Astrocyte (in vitro differentiated cells and primary cell): ENCODE measurements at places on chromosomes 11 and 22.
A peak's percentile ranks its signal among the peaks of the same experiment; 100 is the strongest.

- DNase-seq = peak; percentile 93
Measured at GRCh38 chr11:127651175-127651887, 650.8 kb upstream of the KIRREL3 start.

DNA sequence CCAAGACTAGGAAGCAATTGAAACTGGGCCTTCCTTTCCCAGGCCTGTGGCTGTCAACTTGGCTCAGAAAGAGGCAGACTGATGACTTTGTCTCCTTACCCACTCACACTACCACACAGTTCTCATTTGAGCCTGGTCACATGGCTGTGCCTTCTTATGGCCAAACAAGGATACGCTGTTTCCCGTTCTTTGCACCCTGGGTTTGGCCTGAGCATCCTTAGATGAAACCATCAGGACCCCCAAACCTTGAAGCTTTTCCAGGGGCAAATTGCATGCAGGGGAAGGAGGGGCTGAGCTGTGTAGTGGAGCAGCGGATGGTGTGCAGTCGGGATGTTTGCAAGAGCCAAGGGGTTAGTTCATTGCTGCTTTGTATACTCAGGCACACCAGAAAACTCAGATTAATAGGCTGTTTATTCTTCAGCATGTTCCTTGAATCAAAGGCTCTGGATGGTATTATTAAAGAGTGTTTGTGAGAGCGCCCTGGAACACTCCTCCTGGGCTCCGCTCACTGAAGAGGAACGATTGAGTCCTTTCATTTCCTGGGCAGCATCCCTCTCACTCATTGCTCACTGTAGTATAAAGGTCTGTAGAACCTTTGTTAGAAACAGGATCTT is 69.8 kb downstream of the ARFGAP2 start:
- DNase-seq = no peak

- DNase-seq = peak; percentile 4
Measured at GRCh38 chr22:37381489-37381888, 45.8 kb downstream of the ELFN2 start.

DNA sequence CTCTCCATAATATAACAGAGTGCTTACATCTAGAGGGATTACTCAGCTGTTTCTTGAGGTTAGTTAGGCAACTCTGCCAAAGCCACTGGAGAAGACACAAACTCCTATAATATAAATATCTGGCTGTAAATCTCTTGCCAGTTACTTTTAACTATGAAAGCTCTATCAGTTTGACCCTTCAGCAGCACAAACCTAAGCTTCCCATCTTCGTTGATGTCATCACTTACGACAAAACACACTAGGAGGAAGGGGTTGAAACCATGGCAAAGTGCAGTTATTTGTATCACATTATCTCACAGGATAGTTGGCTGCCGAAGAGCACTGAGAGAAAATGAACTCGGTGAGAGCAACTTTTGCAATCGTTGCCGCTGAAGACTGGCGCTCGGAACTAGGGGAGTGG is 922.1 kb downstream of the OPCML start:
- DNase-seq = peak; percentile 91

- peak; percentile 52 for DNase-seq
Measured at GRCh38 chr11:94557421-94557820, 9.7 kb upstream of the PIWIL4 start.

DNA sequence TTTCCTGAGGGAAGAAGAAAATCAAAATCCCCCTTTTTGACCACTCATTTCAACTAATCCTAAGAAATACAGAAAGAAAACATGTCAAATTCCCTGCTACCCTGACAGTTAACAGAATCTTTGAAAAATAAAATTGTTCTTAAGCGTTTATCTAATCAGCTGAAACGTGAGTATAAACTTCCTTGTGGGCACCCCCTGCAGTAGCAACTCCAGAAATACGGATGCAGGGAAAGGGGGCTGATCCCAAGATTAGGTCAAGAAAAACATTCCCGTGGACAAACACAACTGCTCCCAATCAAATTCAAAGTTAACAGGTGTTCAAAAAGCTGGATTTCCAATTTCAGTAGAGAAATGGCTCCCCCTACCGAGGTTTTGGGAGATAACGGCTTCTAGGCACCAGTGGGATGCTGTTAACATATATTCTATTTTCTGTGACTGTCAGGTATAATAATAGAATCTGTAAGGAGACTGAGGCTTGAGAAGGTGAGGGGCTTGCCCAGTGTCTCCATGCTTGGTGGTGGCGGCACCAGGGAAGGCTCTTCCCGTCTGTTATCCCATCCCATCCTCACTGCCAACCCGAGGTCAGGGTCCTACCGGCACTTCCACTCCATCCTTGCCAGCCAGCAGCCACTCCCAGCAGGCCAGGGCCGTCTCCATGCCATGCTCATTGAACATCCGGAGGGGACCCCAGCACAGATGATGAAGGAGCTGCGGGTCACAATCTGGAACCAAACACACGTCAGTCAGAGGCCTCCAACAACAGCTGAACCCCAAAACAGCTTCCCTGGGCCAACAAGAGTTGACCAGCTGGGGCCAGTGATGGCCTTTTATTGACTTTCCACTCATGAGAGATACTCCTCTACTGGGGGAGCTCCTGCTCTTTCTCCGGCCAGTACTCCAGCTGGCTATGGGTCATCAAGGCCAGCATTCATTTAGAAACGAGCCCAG is 32.0 kb upstream of the SERPIND1 start:
- no peak for DNase-seq

- no peak for DNase-seq
Measured at GRCh38 chr22:49087198-49087597, 740.5 kb downstream of the BRD1 start.

GRCh38 chr11:27718863-27719545 is 18.7 kb upstream of the BDNF start:
- DNase-seq = no peak

DNA sequence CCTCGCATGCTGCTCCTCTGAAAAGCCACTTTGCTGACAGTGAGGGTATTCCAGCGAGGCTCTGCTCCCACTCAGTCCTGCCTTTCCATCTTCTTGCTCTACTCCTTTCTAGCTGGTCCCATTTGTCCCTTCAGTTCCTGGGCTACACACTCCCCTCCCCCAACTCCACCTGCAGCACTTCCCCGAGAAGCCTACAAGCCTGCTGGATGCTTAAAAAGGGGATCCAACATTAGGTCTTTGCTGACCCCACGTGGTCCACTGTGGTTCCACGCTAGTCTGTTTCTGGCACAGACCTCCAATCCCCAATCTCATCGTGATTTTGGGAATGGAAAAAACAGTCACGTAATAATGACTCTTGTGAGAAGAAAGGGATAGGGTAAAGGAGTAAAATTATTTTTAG is 121.6 kb upstream of the SNX19 start:
- DNase-seq = no peak

DNA sequence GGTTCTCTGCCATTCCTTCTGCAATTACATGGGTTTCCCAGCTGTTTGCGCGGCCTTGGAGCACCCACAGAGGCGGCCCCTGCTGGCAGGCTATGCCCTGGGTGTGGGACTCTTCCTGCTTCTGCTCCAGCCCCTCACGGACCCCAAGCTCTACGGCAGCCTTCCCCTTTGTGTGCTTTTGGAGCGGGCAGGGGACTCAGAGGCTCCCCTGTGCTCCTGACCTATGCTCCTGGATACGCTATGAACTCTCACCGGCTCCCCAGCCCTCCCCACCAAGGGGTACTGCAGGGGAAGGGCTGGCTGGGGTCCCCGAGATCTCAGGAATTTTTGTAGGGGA is 2.6 kb downstream of the RCE1 start:
- no peak for DNase-seq

DNA sequence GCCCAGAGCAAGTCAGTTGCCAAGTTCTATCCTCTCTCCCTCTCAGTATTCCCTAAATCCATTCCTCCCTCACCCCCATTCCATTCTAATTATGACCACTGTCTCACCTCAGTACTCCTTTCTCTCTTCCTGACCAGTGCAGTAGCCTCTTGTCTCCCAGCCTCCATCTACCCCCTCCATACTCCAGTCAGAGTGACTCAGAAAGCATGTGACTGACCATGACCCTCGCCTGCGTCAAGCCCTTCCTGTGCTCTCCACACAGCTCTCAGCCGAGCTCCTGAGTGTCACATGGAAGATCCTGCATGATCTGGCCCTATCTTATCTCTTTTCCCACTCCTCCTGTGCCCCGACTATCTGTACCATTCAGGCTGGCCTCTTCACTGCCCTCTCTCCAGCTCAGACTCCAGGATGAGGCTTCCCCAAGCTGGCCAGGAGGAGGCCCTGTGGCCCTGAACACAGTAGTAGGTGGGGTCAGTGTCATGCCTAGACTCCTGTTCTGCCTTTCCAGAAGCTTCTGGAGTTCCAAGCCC is 42.6 kb downstream of the NEU3 start:
- DNase-seq = peak; percentile 89

- no peak for DNase-seq
Measured at GRCh38 chr22:22666307-22667091, 22.1 kb downstream of the GGTLC2 start.

GRCh38 chr11:11535611-11536010 is 86.2 kb downstream of the GALNT18 start:
- DNase-seq = no peak

DNA sequence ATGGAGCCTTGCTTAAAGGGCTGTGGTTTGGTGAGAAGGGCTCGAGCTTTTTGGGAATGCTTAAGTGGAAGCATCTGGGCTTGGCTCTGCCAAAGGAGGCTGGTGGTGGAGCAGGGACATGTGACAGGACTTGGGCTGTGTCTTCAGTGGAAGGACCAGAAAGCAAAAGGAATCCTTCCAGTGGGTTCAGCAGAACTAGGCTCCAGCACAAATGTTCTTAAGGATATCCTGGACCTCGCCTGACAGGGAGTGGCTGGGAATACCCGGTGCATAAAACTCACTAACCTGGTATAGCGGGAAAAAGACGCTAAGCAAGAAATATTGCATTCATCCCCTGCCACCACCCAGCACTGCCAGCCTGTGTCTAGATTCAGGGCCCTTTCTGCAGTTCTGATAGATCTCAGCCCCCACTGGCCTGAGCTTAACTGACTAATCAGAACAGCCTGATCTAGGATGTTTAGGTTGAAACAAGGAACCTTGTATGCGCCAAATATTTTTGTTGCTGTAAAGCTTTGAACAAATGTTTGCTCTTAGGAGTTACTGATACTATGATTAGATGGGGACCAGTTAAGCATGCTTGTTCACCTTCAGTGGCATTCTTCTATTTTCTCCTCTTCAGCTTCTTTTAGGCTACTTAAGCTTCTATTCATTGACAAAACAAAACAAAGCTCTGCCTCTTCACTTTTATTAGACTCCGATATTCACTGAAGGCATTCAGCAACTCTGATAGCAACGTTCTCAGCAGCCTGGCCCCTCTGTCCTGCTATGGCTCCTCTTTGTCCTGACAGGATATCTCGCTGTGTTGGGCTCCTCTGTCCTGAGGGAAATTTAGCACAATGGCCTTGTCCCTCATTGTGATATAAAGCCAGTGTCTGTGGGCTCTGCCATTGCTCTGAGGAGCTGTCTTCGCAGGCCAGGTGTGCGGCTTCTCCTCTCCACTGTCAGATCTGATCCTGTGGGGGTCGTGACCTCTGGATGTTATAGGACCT is 25.0 kb downstream of the PPFIBP2 start:
- no peak for DNase-seq

DNA sequence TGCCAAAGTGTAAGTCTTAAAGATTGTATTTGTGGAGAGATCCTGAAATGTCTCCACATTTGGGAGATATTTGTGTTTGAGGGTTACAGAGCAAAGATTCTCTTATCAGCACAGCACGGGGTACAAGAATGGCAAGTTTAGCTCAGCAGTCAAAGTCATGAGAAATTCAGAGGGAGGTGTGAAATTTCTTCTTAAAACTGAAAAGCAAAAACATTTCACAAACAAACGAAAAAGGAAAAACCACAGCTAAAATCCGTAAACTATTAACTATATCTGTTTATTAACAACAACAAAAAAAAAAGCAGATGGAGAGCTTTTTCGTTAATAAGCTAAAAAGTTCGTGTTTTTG is 40.9 kb upstream of the ETS1 start:
- no peak for DNase-seq

GRCh38 chr11:33687733-33688479 is 12.7 kb downstream of the C11orf91 start:
- peak; percentile 48 for DNase-seq

DNA sequence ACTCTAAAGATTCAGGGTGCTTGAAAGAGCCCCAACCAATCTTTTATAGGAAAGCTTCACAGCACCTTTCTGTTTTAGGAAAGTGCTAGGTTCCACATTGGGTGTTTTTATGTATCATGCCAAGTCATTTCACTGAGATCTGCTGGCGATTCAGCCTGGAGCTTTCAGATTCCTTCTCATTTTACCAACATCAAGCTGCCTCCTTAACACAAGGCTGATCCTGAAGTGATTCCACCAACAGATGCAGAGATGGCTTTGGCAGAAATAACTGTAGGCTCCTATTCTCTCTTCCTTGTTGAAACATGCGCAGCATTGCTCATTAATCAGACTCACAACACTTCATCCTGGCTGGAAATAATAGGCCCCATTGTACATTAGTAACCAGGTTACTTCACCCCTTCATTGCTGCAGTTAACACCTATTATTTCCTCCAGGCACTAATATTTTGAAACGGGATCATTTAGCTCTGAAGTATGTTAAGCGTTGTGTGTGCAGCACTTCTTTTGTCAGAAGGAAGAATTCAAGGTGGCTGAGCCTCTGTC is 89.0 kb downstream of the OPCML start:
- no peak for DNase-seq

- no peak for DNase-seq
Measured at GRCh38 chr11:66007201-66007634, 4.6 kb upstream of the CST6 start.

- DNase-seq = peak; percentile 94
Measured at GRCh38 chr11:3049430-3050243, 7.6 kb downstream of the CARS1 start.

- DNase-seq = peak; percentile 75
Measured at GRCh38 chr11:114197799-114198500, 98.2 kb upstream of the NNMT start.

DNA sequence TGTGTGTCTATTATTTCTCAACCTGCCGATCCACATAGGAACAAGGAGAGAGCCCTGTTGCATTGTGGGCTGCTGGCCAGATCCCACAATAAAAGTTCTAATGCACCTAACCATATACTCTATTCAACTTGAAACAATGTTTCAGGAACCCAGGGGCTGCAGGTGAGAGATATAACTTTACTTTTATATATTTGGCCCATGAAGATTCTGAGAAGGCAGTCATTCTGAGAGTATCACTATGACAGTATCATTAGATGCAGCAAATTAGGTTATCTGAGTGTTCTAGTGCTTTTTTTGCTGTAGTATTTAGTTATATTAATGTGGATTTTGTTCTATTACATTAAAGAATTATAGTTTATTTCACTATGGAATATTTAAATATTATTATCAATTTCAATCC is 655.1 kb upstream of the ARHGAP42 start:
- no peak for DNase-seq

- DNase-seq = no peak
Measured at GRCh38 chr22:50314455-50315288, 7.2 kb upstream of the PLXNB2 start.
